ENCODE measurements at places on chromosomes 11 and 22.
A peak's percentile ranks its signal among the peaks of the same experiment; 100 is the strongest.

- DNase-seq = no peak
Observed at GRCh38 chr11:88100151-88100550, 75.1 kb downstream of the RAB38 start.

DNA sequence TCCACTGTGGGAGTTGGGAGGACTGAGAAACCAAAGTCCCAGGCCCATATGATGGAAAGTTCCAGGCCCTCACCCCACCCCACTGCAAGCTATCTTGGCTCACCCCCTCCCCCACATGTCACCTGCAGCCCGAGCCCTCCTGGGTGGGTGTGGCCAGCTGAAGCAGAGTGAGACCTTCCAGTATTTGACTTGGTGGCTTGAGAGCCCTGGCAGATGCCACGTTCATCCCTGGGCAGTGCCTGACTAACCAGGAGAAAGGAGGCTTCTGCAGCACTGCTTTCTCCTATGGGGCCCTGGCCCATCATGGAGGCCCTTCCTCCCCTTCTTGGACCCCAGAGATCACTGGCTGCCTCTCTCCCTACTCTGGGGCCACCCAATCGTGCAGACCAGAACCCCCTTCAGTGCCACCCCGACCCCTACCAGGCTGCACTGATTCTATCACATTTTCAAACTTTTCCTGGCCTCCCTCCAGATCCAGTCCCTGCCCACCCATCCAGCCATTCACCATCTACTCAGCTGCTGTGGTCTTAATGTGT is 38.1 kb upstream of the WNT11 start:
- no peak for DNase-seq

DNA sequence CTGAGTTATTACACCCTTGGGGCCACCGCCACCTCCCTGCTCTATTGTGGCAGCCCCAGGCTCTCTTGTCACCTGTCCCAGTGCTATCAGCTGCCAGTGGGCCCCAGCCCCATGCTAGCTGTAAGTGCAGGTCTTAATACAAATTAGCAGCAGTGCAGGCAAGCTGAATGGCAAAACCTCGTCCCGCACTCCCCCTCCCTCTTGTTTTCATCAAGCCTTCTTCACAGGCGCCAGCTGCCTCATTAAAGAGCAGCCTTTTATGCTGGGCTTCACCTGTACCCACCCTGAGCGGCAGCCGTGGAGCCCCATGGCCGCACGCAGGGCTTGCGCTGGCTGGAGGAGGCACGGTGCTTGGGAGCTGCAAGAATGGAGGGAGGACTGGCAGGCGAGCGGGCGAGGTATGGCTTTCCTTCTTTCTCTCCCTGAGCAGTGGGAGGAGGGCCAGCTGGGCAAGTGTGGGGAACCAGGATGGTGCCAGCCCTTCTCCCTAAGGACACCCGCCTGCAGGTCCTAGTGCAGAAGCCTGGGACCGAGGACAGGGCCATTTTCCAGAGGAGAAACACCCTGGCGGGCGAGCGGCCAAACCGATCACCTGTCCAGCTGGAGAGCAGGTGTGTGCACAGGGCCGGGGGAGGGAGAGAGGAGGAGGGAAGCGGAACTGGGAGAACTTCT is 70.7 kb downstream of the FLI1 start:
- DNase-seq = peak; percentile 59

- DNase-seq = no peak
Observed at GRCh38 chr11:36304351-36304750, 8.3 kb downstream of the PRR5L start.

- DNase-seq = no peak
Observed at GRCh38 chr11:100961633-100962032, 168.0 kb downstream of the PGR start.

DNA sequence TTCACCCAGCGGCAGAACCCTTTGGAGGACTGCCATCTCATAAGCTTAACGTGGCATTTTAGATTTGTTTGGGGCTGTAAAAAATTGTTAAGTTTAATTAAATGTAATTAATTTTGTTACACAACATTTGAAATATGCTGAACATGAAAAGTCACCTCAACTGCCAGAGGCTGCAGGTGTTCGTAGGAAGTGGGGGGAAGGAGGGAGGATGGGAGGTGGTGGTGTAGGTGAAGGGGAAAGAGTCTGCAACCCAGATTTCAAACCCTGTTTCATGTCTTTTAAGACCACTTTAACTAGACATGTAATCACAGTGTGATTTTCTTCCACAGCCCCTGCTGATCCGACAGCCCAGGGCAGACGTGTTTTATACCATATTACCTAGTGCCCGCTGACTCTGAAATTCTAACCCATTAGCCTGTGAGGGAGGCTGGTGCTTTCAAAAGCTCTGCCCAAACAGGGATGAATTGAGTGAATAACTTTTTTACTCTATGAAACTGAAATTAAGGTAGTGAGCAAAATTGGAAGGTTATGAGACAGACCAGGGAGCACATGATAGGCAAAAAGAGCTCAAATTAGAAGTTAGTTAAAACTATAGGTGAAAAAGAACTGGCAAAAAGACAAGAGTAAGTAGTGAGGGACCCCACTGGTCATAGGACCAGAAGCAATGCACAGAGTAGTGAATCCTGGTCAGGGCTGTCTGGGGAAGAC is 279.8 kb downstream of the DDX10 start:
- DNase-seq = no peak

DNA sequence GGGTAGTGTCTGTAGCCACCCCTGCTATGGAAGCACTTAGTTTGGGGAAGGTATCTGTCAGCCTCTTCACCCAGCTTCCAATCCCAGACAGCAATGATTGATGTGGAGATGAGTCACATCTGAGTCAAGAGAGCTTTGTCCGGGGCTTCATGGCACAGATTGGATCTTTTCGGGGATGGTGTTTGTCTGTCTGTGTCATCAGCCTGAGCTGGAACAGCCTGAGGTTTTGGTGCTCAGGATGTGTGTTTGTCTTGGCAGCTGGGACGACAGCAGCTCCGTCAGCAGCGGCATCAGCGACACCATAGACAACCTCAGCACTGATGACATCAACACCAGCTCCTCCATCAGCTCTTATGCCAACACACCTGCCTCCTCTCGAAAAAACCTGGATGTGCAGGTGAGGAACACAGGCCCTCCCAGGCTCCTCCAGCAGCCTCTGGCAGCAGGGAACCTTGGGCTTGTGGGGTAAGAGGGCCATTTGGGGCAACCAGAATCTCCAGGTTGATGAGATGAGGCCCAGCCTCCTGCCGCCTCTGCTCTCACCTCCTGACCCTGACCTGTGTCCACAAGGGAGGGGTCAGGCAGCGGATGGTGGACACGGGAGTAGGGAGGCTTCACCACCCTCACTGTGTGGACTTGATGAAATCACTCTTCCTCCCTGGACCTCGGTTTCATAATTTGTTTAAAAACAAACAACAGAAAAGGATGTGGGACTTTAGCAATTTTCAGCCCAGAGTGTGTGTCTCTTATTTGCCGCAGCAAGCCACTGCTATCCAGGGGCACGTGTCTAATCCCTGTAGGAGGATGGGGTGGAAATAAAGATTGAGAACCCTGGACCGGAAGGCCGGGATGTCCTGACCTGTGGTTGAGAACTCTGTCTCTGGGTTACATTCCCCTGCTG is 124.3 kb downstream of the DBX1 start:
- no peak for DNase-seq

GRCh38 chr11:120509346-120510053 is 2.0 kb upstream of the GRIK4 start:
- no peak for DNase-seq

DNA sequence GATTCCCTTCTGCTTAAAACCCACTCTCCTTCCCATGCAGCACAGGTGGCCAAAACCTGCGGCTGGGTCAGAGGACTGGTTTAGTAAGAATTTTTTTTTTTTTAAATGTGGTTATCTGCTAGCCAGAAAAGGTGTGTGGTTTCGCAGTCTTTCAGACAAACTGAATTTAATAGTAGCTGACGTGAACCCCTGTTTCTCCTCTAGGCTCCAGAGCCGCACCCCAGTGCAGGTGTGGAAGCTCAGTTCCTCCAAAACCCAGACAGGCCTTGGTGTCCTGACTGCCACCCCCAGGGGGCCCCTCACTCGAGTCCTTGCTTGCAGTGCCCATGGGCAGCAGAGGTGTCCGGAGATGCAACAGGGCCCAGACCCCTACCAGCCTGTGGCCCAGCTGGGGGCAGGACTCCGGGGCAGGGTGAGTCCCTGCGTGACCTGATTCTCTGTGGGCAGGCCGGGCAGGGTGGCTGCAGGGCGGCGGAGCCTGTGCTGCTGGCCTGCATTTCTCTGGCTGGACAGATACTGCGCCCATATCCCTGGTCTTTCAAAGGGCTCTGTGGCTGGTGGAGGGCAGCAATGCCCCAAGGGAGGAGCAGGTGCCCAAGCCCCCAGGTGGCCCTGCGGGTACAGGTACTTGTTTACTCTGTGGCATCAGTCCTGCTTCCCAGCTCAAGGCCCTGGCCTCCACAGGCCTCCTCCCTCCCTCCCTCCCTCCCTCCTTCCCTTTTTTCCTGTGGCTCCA is 15.2 kb downstream of the KCNQ1 start:
- DNase-seq = no peak

DNA sequence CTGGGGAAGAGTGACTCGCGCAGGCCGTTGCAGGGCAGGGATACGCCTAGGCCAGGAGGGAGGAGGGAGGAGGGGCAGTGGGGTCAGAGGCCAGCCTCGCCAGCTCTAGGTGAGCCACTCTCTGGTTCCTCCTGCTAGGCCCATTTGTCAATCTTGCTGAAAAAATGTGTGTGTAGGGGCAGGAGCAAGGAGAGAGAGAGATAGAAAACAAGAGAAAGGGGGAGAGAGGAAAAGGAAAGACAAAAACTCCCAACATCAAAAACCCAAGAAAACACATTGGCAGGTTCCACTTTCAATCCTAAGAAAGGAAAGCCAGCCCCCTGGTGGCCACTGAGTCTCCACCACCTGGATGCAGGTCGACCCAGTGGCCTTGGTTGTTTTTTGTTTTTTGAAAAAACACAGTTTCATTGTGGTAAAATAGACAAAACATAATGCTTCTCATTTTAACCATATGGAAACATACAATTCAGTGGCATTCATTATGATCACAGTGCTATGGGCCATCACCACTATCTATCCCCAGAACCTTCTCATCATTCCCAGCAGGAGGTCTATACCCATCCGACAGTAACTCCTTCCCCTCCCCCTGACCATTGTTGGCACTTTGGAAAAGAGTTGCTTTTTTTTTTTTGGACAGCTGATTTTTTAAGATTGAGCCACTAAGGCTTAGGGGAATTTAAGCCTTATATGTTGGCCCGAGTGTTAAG is 10.9 kb downstream of the OMP start:
- no peak for DNase-seq

- DNase-seq = peak; percentile 96
Observed at GRCh38 chr22:17229991-17230630, 10.9 kb upstream of the ADA2 start.

GRCh38 chr22:21624120-21624879 is 5.5 kb downstream of the YDJC start:
- no peak for DNase-seq

- DNase-seq = no peak
Observed at GRCh38 chr11:86676010-86676409, 3.6 kb upstream of the ME3 start.

DNA sequence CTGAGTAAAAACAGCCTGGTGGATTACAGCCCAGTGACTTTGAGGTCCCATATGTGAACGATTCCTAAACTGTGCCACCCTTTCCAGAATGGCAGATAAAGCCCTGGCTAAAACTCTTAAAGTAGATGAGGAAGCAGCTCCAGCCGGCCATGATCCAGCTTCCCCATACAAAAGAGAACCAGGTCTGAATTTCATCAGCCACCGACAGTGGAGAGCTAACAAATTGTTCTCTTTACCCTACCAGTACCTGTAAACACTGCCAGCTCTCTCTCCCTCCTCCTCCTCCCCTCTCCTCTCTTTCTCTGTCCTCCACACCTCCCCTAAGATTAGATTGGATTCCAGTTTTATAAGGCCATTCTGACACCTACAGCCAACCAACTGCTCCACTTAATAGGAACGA is 176.9 kb downstream of the DSCAML1 start:
- peak; percentile 64 for DNase-seq

GRCh38 chr11:40175980-40176379 is 1283.5 kb downstream of the LRRC4C start:
- no peak for DNase-seq

- DNase-seq = no peak
Observed at GRCh38 chr11:58505849-58506248, 2.1 kb downstream of the OR5B21 start.

- no peak for DNase-seq
Observed at GRCh38 chr11:34731603-34732002, 110.7 kb downstream of the EHF start.

GRCh38 chr11:4202749-4203148 is 108.2 kb downstream of the RRM1 start:
- DNase-seq = no peak

DNA sequence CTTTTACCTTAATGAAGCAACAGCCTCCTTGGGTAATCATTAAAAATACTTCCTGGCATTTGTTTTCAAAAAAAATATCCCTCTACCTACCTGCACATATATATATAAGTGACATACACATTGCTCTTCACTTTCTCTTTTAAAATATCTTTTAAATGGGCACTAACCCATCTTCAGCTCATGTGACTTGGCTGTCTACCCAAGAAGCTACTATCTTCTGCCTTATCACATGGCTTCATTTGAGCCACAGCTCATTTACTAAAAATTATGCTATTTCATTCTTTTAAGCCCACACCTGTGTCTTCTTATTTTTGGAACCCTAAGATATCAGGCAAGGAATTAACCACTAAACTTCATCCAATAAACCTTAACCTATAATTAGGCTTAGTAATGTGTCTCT is 37.0 kb upstream of the SOX6 start:
- no peak for DNase-seq

DNA sequence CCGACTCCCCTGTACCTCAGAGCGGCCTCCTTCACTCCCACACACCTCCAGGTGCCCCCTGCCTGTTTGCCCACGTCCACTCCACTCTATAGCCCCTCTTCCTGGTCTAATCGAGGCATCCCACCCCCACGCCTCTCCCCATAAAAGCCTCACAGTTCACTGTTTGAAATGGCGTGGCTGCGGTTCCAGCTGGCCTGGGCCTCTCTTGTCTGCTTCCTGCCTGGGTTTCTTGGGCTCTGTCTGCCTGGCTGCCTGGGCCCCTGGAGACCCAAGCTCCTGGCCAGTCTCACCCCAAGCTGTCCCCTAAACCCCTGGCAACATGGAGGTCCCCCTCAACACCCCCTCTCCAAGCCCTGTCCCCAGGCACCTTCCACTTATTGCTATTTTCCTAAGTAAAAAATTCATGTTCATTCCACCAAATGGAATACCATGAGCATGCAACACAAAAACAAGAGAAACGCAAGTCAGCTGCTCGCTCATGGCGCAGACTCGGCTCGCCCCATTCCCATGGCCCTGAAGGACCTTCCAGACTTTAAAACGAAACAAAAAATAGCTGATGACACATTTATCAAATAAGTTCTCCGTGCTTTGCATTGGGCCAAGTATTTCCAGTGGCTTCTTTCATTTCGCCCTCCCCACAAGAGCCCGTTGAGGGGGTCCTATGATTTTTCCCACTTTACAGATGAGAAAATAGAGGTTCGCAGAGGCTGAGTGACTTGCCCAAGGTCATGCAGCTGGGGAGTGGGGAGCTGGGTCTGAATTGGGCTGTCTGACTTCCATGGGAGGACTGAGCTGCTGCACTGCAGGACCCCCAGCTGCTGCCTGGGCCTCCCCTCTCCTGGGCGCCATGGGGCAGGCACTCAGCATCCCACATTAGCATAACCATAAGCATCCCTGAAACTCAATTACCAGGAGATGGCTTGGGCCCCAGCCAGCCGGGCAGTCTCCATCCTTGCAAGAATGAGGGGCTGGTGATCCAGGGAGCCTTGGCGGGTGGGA is 11.7 kb upstream of the FLRT1 start:
- no peak for DNase-seq

GRCh38 chr11:13958641-13959400 is 3.7 kb upstream of the SPON1 start:
- DNase-seq = peak; percentile 50

- DNase-seq = no peak
Observed at GRCh38 chr22:38748487-38749136, 7.2 kb downstream of the SUN2 start.

Measured in brain (organoid and tissue), 16 donors.